Neural crest cell (in vitro differentiated cells): ENCODE measurements at places on chromosomes 16 and 17. TPM values are rescaled to one million over a fixed set of nuclear protein-coding genes. Genes with fewer than 3 reads are reported as not detected.

GRCh38 chr16:83779886-83780285 is 27.9 kb upstream of the HSBP1 start:
- no peak for DNase-seq
- H3K27me3 ChIP-seq, result peaks cover 2% of the 10 kb centered on the region
- H3K27ac ChIP-seq, result no peak overlapping the region
- no peaks in the 10 kb centered on the region for H3K36me3 ChIP-seq

DNA sequence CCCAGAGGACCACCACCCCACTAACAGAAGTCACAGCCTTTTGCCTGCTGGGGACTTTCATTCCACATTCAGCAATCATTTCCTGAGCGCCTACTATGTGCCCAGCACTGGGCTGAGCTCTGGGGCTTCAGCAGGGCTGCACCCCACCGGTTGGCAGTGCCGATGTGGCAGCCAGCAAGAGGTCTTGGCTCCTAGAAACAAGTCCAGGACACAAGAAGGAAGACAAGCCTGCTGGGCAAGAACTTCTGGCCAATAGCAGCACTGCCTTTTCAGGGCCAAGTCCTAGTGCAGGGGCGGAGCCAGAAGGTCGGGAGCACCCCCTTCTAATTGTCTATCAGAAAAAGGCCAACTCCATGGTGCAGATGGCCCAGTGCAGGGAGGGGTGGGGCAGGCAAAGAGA is 13.0 kb upstream of the HOXB9 start:
- DNase-seq, result no peak
- H3K4me1 ChIP-seq, result peaks cover 8% of the 10 kb centered on the region
- no peaks in the 10 kb centered on the region for H3K36me3 ChIP-seq
- peaks cover 100% of the 10 kb centered on the region for H3K27me3 ChIP-seq
- no peak overlapping the region for H3K27ac ChIP-seq
- H3K4me3 ChIP-seq, result no peak overlapping the region

SNAI3 gene
- not detected in 2 replicates for total RNA-seq

CCL7 gene
- not detected in 2 replicates for total RNA-seq

DNA sequence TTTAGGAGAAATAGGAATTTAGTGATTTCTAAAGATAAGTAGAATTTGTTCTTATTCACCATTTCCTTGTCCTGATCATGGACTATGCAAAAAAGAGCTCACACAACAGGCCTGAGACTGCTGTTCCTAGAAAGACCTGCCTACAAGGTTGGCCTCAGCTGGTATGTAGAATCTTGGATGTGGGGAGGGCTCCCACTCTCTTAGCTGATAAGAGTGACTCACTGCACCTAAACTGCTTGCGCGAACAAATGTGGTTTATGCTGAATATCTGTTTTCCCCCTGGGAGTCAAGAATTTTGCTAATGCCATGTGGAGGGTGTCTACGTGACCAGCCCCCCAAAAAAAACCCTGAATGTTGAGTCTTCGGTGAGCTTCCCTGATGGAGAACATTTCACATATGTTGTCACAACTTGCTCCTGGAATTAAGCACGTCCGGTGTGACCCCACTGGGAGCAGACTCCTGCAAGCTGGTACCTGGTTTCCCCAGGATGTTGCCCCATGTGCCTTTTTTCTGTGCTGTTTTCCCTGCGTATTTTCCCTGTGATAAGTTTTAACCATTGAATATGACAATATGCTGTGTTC is 68.8 kb upstream of the HSBP1 start:
- peaks cover 2% of the 10 kb centered on the region for H3K36me3 ChIP-seq
- no peak overlapping the region for H3K4me3 ChIP-seq
- H3K27me3 ChIP-seq, result peaks cover 51% of the 10 kb centered on the region
- H3K4me1 ChIP-seq, result peaks cover 20% of the 10 kb centered on the region
- H3K27ac ChIP-seq, result no peak overlapping the region
- DNase-seq, result no peak

RCVRN gene
- 0.09 and 0.35 TPM in 2 replicates for total RNA-seq

DNA sequence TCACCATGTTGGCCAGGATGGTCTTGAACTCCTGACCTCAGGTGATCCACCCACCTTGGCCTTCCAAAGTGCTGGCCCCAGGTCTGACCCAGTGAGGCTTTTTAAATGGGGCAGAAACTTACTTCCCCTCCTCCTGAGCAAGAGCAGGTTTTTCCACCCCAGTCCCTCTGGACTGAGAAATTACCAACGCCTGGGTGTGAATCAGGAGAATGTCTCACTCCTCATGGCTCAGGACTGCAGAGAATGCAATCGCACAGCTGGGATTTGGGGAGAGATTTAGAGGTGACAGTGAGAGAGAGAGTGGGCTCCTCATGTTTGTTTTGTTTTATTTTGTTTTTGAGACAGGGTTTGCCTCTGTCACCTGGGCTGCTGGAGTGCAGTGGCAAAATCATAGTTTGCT is 203.6 kb downstream of the RAB11FIP4 start:
- no peak overlapping the region for H3K4me3 ChIP-seq
- DNase-seq, result no peak
- no peaks in the 10 kb centered on the region for H3K27me3 ChIP-seq
- H3K36me3 ChIP-seq, result no peaks in the 10 kb centered on the region

DNA sequence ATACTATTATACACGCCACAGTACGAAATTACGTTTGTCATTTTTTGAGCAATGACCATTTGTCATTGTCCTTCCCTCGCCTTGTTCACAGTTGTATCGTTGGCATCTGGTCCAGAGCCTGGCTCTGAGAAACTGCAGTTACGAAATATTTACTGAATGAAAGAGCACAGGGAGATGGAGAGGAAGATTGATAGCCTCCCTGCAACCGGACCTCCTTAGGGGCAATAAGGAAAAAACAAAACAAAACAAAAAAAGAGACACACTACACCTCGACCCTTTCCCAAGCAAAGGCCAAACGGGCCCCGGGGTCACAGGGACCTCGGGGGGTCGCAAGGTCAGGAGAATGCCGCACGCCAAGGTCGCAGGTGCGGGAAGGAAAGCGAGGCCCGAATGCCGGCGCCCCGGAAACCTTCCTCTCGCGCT is 857 bp downstream of the GOT2 start:
- H3K36me3 ChIP-seq, result no peaks in the 10 kb centered on the region
- H3K4me3 ChIP-seq, result peak overlapping the region; percentile 88
- H3K4me1 ChIP-seq, result peaks cover 25% of the 10 kb centered on the region
- H3K27me3 ChIP-seq, result peaks cover 2% of the 10 kb centered on the region
- DNase-seq, result no peak
